ENCODE measurements at places on chromosomes 6 and 20.
A peak's percentile ranks its signal among the peaks of the same experiment; 100 is the strongest.

DNA sequence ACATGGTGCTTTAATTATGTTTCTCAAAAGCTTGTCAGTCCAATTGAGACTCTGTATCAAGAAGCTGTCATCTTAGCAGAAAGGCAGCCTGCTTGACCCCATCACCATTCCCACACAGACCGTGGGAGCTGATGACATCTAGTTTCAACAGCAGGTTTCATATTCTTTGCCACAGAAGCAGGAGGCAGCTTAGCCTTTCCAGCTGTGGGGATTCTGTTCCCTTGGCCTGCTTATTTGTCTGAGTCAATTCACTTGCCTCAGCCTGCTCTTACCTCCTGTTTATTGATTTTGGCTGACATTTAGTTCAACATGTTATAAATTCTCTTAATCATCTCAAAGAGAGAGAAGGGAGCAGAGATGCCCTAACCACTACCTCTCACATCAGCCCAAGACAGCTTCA is 527.7 kb downstream of the ADGRB3 start:
- no peak for DNase-seq

GRCh38 chr20:46530640-46531039 is 17.3 kb upstream of the ZNF334 start:
- no peak for DNase-seq

- no peak for DNase-seq
These were observed 38.5 kb upstream of the TFB1M start for GRCh38 chr6:155352811-155353210.

DNA sequence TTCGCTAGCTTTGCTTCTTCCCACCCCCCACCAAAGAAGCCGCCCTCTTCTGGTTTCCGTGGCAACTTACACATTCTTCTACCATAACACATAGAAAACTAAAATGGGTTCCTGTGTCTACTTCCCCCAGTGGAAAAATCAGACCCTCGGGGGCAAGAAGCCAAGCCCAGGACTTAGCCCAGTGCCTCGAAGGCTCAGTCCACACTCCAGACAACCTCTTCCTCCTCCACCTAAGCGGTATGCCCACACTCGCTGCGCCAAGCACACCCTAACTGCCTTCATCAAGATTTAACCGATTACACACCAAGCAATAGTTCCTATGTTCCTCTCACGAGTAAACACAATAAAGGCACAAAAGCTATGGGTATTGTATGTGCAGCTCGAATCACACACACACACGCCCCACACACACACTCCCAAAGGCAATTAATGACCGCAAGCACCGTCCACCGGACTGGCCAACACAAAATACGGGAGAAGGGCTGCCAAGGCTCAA is 537 bp downstream of the PPIL4 start:
- peak; percentile 28 for DNase-seq

DNA sequence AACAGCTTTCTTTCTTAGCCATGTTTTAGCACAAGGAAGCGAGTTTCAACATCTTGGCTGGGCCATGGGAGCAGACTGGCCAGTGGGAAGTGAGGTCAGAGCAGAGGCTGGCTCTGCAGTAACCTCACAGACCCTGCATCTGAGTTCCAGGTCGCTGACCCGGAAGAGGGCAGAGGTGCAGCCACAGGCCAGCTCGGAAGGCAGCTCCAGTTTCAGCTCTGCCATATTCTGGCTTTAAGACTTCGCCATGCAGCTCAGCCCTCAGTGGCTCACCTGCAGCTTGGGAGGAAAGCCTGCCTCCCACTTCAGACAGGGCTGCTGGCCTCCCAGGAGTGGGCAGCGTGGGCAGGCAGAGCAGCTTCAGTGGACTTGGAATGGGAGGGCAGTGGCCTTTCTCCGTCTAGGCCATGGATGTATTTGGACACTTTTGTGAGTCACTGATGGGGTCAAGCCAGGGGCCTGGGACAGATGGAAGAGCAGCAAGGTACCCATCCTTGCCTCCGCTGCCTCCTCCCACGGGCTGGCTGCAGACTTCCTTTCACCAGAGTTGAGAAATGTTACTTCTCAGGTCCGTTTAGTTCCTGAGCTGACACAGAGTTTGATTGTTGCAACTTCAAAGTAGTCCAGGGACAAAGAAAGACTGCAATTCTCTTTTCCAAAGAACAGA is 18.5 kb downstream of the CST8 start:
- DNase-seq = no peak

- peak; percentile 66 for DNase-seq
These were observed 510.2 kb upstream of the SULF2 start for GRCh38 chr20:48295445-48295903.

DNA sequence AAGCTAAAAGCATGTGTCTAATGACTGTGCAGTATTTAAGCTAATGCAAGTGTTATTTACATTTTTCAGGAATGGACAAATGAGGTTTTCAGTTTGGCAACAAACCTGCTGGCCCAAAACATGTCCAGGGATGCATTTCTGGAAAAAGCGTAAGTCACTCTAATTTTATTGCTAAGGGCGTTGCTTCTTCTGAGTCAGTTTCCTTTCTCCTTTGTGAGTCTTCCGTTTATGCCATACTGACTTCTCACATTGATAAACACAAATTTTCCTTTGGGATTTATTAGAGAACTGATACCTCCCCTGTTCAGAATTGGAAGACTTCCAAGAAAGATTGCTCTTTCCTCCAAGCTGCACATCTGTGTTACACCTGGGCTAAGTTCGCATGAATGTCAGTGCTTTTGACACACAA is 422.9 kb upstream of the PLCB4 start:
- DNase-seq = no peak

DNA sequence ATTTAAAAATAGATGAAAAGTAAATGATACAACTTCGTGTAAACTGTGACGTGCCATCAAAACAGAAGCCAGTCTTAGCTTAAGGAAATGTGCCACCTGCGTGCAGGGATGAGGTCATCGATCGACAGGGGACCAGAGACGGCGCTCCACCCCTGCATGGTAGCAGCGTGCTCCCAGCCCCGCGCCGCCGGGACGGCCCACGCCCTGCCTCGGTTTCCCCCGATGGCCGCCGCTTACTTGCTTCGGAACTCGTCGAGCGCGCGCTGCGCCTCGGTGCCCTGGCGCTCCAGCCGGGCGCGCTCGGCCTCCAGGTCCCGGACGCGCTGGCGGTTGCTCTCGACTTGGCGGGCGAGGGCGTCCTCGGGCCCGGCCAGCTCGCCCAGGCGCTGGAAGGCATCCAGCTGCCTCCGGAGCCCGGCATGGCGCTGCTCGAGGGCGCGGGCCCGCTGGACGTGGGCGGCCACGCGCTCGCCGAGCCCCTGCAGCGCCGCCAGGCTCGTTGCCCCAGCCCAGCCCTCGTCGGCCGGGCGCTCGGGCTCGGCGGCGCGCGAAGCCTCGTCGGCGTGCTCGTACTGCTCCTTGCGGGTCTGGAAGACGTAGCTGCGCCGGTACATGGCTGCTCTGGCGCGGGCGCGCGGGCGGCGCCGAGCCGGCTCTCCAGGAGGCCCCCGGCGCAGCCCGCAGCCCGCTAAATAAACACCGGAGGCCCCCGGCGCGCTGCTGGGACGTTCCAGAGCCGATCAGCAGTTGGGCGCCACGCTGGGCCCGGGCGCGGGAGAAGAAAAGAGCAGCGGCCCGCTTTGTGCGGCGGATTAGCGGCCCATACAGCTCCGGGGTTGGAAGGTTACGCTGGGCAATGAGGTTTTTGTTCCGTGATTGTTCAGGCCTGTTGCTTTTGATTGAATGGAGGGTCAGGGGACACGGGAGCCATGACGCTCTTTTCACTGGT is at the start of gene BFSP1:
BFSP1 (minus strand) TSS at position 664 of the 949 bp plus-strand sequence; CDS start at position 614, 50 bp downstream.
- peak; percentile 55 for DNase-seq

GRCh38 chr6:33905071-33905609 is 101.3 kb upstream of the MLN start:
- DNase-seq = no peak

DNA sequence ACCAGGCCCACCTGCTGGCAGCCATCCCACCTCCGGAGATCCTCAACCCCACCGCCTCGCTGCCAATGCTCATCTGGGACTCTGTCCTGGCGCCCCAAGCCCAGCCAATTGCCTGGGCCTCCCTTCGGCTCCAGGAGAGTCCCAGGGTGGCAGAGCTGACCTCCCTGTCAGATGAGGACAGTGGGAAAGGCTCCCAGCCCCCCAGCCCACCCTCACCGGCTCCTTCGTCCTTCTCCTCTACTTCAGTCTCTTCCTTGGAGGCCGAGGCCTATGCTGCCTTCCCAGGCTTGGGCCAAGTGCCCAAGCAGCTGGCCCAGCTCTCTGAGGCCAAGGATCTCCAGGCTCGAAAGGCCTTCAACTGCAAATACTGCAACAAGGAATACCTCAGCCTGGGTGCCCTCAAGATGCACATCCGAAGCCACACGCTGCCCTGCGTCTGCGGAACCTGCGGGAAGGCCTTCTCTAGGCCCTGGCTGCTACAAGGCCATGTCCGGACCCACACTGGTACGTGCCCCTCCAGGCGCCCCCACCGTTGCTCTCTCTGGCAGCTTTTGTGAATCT is 1.1 kb downstream of the SNAI1 start:
- no peak for DNase-seq

- DNase-seq = no peak
These were observed 303.6 kb downstream of the TRDN start for GRCh38 chr6:123333000-123333756.

Measured in LoVo (cell line).